Activated CD8-positive, alpha-beta memory T cell treated with anti-CD3 and anti-CD28 coated beads for 48 hours (primary cell): ENCODE measurements at places on chromosomes 13 and 19.

DNA sequence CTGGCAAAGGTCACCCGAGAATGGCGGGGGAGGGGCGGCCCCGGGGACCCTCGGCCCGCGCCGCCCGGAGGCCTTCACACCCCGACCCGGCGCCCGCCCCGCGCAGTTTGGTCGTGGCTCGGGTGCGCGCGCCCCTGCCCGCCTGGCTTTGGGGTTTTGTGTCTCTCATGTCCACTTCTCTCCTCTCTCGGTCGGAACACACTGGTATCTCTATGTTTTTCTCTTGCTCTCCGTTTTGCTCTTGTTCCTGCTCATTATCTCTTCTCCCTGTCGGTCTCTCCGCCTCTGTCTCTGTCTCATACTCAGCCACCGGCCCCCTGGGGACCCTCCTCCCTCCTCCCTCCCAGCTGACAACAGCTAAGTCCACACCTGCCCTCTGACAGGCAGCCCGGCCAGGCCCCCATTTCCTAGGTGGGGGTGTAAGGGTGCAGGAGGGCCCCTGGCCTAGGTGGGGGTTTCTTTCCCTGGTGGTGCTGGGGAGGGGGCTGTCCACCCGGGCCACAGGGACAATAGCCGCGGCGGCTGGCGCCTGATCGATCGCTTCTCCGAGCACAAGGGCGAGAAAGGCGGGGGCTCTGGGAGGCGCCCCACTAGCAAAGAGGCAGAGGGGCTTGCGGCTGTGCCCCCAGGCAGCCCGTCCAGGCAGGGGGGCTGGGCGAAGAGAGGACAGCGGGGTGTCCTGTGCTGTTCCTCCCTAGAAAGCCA is 2.3 kb downstream of the ONECUT3 start:
- DNase-seq: no peak

DNA sequence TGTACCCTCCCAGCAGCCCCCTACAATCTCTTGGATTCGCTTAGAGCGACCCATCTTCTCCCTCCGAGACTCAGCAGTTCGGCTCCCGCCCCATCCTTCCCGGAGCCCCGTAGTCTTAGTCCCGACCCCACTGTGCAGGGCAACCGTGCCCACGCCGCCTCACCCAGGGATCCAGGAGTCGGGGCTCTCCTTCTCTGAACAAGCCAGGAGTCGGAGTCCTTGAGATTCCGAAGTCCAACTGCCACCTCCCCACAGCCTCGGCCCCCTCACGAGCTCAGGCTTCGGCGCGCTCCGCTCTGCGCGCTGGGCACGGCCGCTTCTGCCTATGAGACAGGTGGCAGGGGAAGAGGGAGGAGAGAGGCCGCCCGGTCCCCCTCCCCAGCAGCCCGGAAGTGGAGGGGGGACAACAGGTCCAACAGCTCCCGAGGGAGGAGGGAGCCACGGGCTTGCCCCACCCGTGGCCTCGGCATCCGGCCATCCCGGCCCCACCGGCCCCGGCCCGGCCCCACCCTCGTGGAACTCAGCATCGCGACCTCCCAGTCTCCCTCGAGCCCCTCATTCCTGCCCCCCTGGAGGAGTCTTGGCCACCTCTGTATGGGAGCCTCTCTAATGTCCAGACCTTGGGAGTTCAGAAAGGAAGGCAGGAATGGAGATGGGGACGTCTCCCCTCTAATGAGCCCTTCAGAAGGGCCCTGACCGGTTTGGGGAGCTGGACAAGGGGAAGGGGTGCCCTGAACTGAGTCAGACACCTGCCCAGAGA is at the start of gene PHLDB3:
Gene PHLDB3 (minus strand): TSS at position 321 of the 760 bp plus-strand sequence. CDS start 628 bp downstream, outside the sequence.
- DNase-seq: no peak

DNA sequence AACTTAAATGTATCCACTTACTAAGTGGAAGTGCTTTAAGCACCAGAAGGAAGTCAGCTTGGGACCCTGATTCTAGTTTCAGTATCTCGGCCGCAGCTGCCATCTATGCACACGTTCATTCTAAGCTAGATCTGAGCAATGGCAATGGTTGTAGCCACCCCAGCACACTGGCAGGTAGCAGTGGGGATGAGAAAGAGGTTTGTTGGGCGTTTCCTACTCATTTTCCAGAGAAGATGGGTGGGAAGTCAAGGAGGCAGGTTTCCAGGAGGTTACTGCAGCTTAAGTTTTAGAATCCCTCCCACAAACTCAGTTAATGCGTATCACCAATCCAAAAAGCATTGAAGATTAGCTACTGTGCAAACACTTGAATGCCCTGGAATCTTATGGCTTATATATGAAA is 114.2 kb upstream of the TSC22D1 start:
- DNase-seq: no peak

DNA sequence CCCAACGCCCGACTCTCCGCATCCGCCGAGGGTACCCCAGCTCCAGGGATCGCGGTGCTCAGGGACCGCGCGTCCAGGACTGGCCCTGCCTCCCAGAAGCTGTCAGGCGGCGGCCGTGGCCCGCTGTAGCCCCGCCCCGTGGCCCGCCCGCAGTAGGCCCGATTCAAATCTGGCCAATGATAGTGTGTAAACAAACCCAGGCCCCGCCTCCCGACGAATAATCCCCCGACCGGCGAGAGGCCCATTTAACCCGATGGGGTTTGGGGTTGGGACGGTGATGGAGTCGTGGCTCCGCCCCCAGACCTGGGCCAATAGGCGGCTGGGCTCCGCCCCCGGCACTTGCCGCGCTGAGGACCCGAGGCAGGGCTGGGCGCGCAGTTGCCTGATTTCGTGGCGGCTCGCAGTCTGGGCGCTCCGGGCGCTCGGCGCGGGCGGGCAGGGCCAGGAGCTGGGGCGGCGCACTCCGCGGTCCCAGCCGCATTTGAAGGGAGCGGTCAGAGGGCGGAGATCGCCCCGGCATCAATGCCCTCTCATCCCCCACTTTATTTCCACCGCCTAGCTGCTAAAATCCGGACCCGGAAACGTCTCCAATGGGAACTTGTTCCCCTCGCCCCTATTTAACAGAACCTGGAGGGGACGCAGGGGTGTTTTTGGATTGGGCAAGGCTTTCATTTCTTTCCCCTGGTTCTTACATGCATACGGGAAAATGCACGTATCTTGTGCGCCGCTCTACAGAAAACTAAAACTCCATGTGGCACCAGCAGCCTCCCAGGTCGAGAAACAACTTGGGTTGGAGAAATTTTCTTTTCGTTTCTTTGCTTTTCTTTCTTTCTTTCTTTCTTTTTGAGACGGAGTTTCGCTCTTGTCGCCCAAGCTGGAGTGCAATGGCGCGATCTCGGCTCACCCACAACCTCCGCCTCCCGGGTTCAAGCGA is 8.4 kb upstream of the BICRA start:
- peak; percentile 99 for DNase-seq

DNA sequence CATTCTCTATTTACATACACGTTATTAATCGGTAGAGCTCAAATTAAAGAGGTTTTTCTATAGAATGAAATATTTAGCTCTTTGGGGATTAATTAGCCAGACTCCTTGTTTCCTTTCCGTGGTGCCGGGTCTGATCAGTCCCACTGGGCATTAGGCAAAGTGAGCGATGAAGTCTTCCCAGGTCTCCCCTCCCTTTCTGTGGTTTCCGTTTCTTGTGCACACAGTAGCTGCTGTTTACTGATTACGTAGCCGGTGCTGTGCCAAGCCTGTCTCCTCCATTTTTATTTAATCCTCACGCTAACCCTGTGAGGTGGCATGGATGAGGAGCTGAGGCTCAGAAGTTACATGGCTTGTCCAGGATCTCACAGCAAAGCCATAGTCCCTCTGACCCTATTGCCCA is 9.0 kb downstream of the SLC25A15 start:
- DNase-seq: no peak

GRCh38 chr19:31146546-31147183 is 202.6 kb downstream of the TSHZ3 start:
- no peak for DNase-seq

GRCh38 chr13:20942938-20943559 is 40.5 kb upstream of the XPO4 start:
- no peak for DNase-seq

DNA sequence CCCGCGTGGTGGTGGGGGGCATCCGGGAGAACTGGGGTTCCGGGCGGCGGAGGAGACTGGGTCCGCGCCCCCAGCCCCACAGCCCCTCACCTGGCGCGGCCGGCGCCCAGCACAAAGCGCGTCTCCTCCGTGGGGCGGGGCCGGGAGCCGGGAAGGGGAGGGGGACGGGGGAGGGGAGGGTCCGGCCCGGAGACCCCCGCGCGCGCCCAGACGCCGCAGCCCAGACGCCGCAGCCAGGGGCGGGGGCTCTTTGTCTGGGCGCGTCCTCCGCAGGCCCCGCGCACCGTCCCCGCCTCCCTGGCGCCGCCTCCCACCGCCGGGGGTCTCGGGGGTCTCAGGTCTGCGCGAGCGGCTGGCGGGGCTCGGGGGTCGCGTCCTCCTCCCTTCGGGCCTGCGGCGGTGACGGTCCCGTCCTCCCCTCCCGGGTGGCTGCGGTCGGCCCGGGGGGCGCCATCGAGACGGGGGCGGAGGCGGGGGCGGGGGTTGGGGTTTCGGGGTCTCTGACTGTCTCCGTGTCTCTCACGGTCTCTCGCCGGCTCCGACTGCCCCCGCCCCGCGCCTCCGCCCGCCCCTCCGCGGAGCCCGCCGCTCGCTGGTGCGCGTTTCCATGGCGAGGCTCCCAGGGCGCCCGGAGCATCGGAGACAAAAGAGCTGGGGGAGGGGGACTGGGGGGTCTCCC is at the start of gene PLPPR3:
Gene PLPPR3 (minus strand): TSS at position 131 of the 679 bp plus-strand sequence. CDS start 396 bp downstream, outside the sequence.
- no peak for DNase-seq

DNA sequence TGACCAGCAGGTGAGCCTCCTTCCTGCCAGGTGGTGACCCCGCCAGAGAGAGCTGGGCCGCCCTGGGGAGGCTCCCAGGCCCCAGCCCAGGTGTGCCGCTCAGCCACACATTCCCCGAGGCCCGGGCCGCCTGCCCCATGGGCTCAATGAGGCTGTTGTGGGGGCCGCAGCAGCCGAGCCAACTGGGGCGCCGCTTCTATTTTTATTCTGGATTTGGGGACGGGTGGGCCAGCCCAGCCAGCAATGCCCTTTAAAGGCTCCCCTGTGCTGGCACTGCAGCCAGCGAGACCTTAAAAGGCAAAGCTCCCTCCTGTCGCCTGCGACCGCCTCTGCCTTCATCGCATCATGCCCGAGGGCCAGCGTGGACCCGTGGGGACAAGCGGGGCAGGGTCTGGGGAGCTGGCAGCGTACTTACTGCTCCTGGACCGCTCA is 17.7 kb upstream of the CRTC1 start:
- no peak for DNase-seq

- DNase-seq: no peak
These were observed 3.1 kb downstream of the POLR1G start for GRCh38 chr19:45409557-45409920.

GRCh38 chr13:46295491-46296114 is 83.9 kb downstream of the LRRC63 start:
- no peak for DNase-seq

DNA sequence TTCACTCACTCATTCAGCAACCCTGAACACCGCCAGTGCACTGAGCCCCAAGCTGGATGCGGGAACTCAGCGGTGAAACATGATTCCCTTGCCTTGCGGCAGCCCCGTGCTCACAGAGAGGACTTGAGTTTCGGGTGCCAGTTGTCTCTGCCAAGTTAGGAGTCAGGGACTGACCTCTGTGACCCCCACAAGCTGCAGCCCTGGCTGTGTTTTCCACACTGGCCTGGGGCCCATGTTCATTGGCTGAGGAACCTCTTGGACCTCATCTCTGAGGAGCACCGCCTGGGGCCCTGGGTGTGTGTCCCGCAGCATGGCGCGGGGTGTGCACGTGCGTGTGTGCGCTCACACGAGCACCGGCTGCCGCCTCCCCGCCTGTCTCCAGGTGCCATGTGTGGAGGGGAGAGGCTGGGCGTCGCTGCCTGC is 31.0 kb downstream of the CAPN12 start:
- no peak for DNase-seq
